ENCODE measurements at places on chromosomes 7 and 10.

DNA sequence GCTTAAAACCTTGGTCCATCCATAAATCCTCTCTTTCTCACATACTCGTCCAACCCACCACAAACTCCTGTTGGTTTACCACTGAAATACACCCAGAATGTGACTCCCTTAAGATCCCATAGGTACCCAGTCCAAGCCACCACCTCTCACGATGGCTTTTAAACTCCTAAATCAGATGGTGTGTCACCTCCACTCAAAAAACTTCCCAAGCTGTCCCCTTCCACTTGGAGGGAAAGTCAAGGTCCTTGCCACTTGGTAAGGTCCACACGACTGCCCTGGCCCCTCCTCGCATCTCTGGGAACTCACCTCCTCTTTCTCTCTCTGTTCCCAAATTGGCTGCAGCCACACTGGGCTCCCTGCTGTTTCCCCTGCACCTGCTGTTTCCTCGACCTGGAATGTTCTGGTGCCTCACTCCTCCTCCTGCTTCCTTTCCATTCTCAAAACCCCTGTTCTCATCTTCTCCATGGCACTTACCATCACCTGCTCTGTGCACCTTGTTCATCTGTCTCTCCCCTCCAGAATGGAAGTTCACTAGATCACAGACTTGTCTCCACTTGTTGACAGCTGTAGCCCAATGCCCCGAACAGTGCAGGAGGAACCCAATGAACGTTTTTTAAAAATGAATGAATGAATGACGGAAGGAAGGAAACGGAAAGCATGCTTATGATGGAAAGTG lies 23.0 kb downstream of the ZFAND2A start:
- DNase-seq: no peak

DNA sequence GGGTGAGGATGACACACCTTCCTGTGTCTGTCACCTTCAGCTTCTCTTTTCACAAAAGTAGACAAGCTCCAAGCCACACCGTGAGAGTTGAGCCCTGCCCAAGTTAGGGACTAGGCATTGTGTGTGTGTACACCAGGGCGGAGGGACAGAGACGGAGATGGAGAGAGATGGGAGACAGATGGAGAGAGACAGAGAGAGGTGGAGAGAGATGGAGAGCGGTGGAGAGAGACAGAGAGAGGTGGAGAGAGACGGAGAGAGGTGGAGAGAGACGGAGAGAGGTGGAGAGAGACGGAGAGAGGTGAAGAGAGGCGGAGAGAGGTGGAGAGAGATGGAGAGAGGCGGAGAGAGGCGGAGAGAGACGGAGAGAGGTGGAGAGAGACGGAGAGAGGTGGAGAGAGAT lies 207.0 kb downstream of the DNAJB6 start:
- no peak for DNase-seq

DNA sequence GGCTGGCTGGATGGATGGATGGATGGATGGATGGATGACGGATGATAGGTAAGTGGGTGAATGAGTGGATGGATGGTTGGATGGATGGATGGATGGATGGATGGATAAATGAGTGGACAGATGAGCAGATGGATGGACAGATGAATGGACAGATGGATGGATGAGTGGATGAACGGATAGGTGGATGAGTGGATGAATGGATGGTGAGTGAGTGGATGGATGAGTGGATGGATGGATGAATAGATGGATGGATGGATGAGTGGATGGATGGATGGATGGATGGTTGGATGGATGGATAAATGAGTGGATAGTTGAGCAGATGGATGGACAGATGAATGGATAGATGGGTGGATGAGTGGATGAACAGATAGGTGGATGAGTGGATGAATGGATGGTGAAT lies 340.7 kb upstream of the AUTS2 start:
- DNase-seq: no peak

- no peak for DNase-seq
Measured at GRCh38 chr7:120504386-120504785, 231.4 kb downstream of the KCND2 start.

Measured in esophagus muscularis mucosa (tissue), 4 donors.